ENCODE measurements at places on chromosomes 1 and 21. TPM values are rescaled to one million over a fixed set of nuclear protein-coding genes. Genes with fewer than 3 reads are reported as not detected.

The NBPF6 gene
- not detected for polyA plus RNA-seq

The HENMT1 gene
- 7.5 TPM for polyA plus RNA-seq

The PPFIA4 gene
- polyA plus RNA-seq, result not detected

The GPATCH2 gene
- polyA plus RNA-seq, result 1.6 TPM

- no peak for DNase-seq
These were observed 960 bp downstream of the MX2 start for GRCh38 chr21:41362605-41363369.

DNA sequence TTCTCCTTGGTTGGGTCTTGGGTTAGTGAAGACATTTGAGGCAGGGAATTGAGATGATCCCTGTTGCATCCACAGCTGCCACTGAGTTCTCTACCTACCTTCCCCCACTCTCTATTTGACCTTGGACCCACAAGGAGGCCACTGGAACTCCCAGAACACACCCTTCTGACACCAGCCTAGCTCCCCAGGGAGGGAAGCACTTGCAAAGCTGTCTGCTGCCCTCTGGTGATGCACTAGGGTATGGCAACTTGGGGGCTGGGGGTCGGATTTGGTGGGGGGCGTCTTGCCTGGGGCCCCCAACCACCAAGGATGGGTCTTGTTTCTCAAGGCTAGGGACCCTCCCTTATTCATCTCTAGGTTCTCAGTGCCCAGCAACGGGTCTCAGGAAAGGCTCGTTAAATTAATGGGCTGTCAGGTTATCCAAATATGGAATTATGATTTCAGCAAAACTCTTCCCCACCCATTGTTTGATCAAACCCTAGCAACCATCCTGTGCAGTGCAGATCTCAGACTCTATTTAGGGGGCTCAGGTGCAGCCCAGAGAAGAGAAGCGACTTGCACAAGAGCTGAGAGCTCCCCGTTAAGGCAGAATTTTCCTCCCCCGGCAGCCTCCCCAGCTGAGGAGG, 177.8 kb upstream of the KLHDC7A start:
- DNase-seq, result no peak

DNA sequence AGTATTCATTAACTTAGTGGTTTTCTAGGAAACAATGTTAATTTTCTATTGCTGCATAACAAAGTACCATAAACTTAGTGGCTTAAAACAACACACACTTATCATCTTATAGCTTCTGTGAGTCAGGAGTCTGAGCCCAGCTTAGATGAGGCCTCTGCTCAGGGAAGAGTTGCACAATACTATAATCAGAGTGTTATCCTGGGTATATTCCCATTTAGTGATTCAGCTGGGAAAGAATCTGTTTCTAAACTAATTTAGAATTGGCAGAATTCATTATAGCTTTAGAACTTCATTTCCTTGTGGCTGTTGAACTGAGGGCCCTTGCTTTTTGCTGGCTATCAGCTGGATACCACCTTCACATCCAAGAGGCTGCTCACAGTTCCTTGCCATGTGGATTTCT, 515.5 kb downstream of the BRINP3 start:
- no peak for DNase-seq

- DNase-seq, result no peak
These were observed 1.3 kb upstream of the GNB1 start for GRCh38 chr1:1892079-1892762.

- no peak for DNase-seq
These were observed 85.3 kb downstream of the NPHP4 start for GRCh38 chr1:5906966-5907365.

- no peak for DNase-seq
These were observed 31.7 kb downstream of the ZP4 start for GRCh38 chr1:237858992-237859391.

GRCh38 chr1:151585622-151586021, 26.2 kb upstream of the SNX27 start:
- no peak for DNase-seq

GRCh38 chr1:6918925-6919511, 133.8 kb downstream of the CAMTA1 start:
- DNase-seq, result no peak

- DNase-seq, result no peak
These were observed 9.7 kb downstream of the GJA5 start for GRCh38 chr1:147750618-147751217.

DNA sequence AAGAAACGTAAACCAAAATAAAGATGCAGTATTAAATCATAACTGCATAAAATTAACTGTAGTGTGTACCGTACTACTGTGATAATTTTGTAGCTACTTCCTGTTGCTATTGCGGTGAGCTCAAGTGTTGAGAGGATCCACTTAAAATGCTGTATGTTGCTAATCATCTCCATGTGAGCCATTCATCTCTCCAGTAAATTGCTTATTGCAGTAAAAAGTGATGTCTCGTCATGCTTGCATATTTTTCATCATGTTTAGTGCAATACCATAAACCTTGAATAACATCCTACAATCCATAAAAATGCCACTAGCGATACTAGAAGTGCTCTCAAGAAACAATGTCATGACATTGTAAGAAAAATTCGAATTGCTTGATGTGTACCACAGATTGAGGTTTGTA, 66.3 kb downstream of the RAVER2 start:
- no peak for DNase-seq

GRCh38 chr1:104294259-104294658, 544.6 kb downstream of the AMY1C start:
- no peak for DNase-seq
